ENCODE measurements at places on chromosomes 1 and 21.

DNA sequence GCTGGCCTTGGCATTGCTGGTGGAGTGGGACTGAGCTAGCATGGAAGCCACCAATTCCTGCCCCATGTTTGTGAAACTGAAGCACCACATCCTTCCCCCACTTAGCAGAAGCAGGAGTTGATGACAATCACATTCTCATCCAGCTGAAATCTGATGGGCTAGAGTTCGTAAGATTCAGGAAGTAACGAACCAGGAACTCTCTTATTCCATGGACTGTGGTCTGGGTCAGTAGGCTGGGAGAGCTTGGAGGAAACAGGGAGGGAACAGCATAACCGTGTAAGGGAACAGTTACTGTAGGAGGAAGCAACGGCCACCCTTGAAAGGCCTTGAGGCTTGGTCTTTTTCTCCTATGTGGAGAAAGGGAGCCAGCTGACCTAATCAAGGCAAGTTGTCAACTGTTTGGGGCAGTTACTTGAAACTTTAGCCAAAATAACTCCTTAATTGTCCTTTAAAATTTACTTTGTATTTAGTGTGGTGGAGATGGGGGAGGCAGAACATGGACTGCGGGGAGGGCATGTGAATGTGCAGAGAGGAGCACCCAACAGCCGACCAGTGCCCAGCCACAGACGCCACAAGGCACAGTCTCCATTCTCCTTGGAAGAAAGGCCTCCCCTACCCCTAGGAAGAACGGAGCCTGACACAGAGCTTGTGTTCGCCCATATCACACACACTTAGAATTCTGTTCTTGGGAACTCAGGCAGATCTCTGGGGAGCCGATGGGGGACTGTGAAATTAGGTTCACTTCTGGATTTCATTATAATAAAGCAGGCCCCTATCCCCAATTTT is 2.0 kb upstream of the COQ8A start:
- DNase-seq: peak; percentile 45

GRCh38 chr1:31732751-31733289 is 29.0 kb upstream of the COL16A1 start:
- no peak for DNase-seq

DNA sequence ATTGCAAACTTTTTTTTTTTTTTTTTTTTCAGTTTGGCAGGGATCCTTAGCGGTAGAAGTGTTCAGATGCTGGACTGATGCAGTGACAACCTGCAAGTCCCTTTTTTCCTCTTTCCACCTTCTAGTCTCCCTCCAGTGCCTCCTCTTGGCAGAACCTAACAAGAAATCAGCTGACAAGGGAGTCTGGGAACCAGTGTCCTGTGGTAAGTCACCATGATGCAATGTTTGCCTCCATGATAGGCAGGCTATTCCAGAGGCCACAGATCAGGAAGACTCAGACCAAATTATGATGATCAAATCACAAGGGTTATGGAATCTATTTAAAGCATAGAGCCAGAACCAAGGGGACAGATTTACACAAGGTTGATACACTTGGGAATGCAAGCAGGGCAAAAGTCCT is 3.0 kb upstream of the CD34 start:
- DNase-seq: no peak

GRCh38 chr1:57494530-57495079 is 70.7 kb upstream of the DAB1 start:
- DNase-seq: no peak

- no peak for DNase-seq
Observed at GRCh38 chr1:201360486-201360885, 17.0 kb downstream of the TNNT2 start.

DNA sequence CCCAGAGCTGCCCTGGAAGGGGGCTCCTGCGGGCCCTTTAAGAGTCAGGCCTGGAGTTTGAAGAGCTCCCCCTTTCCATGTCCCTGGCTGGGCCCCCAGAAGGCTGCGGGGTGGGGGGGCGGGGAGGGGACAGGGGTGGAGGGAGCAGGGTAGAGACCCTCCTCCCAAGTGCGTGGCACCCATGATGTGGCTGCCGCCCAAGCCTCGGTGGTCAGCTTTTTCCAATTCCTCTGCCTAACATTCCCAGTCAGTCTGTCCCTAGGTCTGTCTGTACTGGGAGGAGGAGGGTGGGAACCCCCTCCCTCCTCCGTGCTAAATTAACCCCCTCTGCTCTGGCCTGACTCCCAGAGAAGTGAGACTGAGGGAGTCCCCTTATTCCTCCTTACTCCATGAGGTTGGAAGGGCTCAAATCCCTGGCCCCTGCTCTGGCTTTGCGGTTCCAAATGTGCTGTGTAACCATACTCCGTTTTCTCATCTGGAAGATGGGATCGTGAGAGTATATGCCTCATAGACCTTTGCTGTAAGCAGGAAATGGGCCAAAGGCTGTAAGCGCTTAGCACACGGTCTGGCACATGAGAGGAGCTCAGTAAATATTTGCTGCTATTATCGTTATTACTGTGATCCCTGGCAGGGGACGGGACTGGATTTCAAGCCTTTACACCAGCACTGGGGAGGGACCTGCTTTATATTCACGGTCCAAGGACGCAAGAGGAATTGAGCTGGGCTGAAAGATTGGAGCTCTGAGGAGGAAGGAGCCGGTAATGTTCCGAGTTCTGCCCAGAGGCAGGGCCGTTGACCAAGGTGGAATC is 658 bp upstream of the COL16A1 start:
- no peak for DNase-seq

DNA sequence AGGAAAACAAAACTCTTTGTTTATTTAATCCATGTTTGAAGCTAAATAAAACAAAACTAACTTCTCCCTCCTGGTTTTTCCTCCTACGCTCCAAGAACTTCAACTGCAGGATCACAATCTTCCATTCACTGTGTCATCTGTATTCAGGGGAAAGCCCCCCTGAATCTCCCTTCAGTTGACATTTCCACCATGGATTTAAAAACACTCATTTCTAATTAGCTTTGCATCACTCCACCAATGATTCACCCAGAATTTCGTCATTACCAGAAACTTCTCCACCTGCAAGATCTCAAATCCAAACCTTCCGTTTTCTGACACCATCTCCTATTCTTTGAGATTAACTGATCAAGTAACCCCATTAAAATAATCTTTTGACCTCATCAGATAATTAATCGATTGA is 10.9 kb upstream of the RGS5 start:
- DNase-seq: no peak

DNA sequence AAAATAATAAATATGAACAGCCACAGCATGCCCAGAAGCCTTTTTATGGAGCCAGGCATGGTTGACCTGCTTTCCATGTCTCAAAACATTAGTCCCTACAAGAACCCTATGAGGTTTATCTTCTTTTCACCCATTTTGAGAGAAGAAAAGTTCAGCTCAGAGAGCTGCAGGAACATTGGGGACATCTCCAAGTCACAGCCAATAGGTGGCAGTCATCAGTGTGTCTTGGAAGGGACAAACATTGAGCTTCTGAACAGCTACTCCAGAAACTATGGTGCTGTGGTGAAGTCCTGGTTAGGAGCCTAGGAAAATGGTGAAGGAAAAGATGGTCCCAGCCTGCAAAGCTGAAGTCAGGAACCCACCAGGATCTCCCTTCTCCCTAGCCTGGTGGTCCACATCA is 73.6 kb downstream of the JMJD4 start:
- DNase-seq: no peak

GRCh38 chr1:3078430-3078861 is 9.4 kb downstream of the PRDM16 start:
- no peak for DNase-seq

DNA sequence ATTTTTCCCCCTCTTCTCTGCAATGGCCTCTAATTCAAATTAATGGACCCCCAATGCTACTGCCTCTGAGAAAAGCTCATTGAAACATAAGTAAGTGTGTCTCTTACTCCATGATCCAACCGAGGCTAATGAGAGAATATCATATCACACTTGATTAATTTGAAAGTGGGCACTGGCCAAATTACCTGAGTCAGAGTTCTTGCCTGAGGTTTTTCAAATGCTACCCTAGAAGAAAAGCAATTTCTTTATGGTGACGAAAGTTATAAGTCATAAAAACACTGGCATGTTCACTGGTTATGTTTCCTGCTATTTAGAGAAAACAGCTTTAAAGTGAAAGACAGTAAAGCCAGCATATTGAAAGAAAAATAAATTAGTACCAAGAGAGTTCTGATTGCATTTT is 368.8 kb upstream of the TMPRSS15 start:
- no peak for DNase-seq

DNA sequence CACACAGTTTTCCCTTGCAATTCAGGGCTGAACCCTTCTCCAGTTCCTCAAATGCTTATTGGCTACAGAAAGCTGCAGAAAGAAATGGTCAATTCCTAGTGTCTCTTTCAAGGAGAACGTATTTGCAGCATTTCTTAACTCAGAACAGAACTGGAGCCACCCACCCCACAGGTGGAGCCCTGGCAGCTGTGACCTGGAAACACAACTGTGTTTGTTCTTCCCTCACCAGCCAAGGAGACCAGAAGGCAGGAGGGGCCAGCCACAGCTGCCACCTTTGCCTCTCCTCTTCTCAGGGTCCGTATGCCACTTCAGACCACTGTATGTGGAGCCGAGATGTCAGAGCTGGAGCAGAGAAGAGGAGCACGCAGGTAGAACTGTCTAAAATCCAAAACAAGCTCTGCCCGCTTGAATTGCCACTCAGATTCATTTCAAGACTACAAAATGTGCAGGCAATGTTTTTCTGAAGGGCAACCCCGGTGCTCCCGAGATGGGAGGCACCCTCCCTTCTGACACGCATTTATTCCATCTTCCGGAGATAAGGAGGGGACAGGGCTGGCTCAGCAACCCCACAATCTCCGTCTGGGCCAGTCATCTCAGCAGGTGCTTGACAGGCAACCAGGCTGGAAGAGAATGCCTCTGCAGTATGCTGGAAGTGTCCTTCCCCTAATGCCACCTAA is 16.7 kb downstream of the CD247 start:
- no peak for DNase-seq

DNA sequence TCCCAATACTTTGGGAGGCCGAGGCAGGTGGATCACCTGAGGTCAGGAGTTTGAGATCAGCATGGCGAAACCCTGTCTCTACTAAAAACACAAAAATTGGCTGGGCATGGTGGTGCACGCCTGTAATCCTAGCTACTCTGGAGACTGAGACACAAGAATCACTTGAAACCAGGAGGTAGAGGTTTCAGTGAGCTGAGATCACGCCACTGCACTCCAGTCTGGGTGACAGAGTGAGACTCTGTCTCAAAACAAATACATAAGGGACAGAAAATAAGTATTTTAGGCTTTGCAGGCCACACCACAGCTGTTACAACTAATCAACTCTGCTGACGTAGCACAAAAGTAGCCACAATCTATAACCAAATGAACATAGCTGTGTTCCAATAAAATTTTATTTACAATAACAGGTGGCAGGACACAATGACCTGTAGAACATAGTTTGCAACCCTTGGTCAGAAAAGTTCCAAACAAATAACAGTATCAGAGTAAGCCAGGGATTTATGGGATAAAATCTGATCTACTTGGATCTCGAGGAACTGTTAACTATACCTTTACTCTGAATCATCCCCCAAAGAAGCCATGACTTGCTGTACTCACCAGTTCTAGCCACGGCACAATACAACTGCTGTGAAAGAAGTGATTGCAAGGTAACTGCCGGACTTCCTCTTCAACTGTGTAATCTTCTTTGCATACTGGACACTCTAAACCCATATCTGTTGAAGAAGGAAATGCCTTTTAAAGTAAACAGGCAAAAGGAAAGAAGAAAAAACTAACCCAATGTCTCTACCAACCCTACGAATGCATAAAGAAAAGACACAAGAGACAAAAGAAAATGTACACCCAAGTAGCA is 28.3 kb downstream of the CD160 start:
- no peak for DNase-seq

GRCh38 chr1:85279458-85280080 is 3.1 kb upstream of the BCL10 start:
- DNase-seq: no peak

- no peak for DNase-seq
Observed at GRCh38 chr1:89917353-89917752, 77.6 kb upstream of the ZNF326 start.

- no peak for DNase-seq
Observed at GRCh38 chr1:160166166-160166868, 14.9 kb downstream of the ATP1A4 start.

DNA sequence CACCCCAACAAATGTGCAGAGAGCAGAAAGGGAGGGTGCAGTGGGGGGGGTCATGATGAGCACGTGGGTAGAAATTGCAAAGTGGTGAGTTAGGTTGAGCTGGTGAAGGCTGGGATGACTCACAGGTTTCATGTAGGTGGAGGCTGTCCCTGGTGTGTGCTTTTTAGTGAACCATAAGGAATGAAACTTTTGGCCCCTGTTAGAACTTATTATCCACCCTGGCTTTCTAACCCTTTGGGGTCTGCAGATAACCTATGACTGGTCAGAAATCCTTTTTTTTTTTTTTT is 46.9 kb downstream of the DOP1B start:
- DNase-seq: no peak

DNA sequence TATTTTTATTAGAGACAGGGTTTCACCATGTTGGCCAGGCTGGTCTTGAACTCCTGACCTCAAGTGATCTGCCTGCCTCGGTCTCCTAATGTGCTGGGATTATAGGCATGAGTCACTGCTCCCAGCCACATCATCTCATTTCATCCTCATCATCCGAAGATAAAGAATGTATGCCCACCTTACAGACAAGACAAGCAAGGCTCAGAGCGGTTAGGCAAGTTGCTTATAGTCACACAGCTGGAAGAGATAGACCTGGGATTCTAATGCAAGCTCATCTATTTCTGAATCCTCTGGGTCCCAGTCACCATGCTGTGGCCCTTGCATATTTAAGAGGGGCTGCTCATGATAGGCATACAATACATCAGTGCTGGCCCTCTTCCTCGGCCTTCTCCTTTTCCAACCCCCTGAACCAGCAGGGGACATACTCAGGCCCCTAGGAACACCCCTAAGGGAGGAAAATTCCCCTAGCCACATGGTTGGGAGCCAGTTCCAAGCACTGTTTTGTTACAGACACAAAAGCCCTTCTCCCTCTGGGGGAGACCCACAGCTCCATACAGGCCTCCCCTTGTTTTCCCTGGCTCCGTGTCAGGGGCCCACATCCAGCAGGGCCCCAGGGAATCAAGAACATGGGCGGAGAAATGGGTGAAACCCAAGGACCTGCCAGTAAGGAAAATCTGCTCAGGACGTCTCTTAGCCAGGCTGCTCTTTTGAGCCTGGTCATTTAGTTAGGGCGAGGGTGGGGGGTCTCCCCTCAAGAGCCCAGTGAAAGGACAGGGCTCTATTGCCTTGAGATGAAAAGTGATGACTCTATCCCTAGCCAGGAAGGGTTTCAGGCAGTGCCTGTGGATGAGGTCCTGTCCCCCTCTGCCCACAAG is 6.9 kb downstream of the CSRP1 start:
- DNase-seq: no peak

GRCh38 chr1:4825800-4826450 is 171.5 kb downstream of the AJAP1 start:
- no peak for DNase-seq

GRCh38 chr1:92408825-92409224 is 77.9 kb downstream of the GFI1 start:
- no peak for DNase-seq

- DNase-seq: no peak
Observed at GRCh38 chr1:225517697-225518096, 89.9 kb upstream of the LBR start.

DNA sequence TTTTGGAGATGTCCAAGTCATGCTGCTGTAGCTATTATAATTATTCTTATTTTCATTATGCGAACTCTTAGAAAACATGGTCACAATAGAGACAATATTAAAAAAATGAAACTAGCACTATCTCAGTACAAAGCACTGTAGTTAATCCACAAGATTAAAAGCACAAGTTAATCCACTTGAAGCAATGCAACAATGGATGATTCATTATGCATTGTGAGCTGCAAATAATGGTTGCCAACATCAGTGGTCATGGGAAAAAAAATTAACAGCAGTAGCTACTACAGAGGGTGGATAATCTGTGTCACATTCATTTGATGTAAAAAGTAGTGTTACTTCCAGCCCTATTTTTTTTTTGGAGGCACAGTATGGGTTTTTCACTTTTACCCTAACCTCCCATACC is 56.7 kb downstream of the DPT start:
- no peak for DNase-seq
